G401 (cell line): ENCODE measurements at places on chromosomes 1 and 21. TPM values are rescaled to one million over a fixed set of nuclear protein-coding genes. Genes with fewer than 3 reads are reported as not detected.
A peak's percentile ranks its signal among the peaks of the same experiment; 100 is the strongest.

TTC22 gene
- total RNA-seq: not detected in 2 replicates

KRTAP19-3 gene
- not detected in 2 replicates for total RNA-seq

AZIN2 gene
- 13.1 and 13.6 TPM in 2 replicates for total RNA-seq

PLA2G5 gene
- total RNA-seq: not detected in 2 replicates

KRTAP19-8 gene
- total RNA-seq: not detected in 2 replicates

ZBTB8A gene
- 7.7 and 12.0 TPM in 2 replicates for total RNA-seq

STRIP1 gene
- 28.1 and 28.3 TPM in 2 replicates for total RNA-seq

CFHR4 gene
- not detected in 2 replicates for total RNA-seq

FGR gene
- total RNA-seq: not detected in 2 replicates

DNA sequence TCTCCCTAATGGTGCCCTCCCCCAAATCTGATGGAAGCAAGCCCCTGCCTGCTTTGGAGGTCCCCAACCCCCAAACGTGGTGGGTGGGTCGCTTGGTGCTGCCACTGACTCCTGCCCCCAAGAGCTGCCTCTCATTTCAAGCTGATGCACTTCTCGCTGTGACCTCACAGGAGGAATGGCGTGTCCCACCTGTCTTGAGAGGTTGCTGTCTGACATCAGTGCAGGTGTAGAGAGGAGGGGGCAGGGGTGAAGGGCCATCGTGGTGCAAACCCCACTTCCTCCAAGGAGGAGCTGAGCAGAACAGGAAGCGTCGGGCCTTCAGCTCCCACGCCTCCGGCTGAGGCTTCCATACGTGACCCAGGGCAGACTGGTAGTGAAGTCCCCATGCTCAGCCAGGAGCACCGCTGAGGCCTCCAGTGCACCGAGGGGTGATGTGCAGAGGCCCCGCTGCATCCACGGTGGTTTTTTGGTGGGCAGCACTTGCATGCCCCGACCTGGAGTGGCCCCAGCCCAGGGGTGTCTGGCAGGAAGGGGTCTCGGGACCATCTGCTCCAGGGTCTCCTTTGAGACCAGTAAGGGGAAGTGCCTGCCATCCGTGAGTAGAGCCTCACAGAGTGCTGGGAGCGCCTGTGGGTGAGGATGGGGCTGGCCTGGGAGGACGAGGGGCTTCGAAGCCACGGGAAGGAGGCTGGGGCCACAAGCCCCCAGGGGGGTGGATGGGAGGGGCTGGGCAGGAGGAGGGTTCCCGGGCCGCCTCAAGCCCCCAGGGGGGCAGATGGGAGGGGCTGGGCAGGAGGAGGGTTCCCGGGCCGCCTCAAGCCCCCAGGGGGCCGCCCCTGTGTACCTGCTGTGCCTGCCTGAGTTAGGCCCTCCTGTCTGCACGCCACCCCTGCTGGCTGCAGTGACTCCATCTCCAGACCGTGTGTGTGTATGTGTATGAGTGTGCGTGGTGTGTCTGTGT lies 39.8 kb downstream of the WDR4 start:
- DNase-seq: no peak

DNA sequence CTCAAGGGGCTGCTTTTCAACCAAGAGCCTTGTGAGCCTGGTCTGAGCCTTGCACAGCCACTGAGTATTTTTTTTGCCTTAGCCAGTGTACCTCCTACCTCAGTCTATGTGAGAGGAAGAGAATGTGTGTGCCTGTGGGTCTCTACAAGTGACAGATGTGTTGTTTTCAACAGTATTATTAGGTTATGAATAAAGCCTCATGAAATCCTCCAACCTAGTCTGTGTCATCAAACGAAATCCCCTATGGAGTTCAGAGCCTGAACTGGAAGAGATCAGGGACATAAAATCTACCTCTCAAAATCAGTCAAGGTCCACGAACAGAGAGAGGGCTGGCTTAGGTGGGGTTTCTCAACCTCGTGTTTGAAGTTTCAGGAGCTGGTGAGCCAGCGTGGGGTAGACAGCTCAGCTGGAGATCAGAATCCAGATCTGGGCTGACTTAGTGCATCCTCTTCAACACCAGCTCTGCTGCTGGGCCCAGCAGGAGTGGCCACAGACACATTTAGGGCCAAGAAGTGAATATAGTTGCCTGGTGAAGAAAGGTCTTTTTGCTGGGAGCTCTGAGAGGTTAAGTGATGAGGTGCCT lies 8.2 kb downstream of the XKR8 start:
- no peak for DNase-seq

- DNase-seq: no peak
Observed at GRCh38 chr1:232570007-232570406, 59.9 kb downstream of the SIPA1L2 start.

- no peak for DNase-seq
Observed at GRCh38 chr1:228450200-228450599, 33.5 kb upstream of the TRIM17 start.

DNA sequence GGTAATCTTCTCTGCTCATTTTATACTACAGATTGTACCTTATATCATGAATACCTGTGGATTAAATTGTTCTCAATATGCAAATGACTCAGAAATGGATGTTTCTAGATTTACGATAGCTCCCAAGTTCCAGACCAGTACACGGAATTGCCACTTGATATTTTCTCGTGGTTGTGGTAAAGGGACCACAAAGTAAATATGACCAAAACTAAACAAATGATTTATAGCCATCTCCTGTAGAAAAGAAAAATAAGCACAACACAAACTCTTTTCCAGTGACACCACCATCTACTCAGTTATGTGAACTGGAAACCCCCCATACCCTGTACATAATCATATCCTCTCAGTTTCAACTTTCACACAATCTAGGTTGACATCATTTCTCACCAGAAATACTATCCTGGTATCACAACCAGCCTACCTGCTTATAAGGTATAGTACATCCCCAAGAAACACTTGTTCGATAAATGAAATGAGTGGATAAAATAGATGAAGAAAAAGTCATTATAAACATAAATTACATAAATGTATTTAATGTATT lies 172.3 kb downstream of the ADGRL4 start:
- no peak for DNase-seq

DNA sequence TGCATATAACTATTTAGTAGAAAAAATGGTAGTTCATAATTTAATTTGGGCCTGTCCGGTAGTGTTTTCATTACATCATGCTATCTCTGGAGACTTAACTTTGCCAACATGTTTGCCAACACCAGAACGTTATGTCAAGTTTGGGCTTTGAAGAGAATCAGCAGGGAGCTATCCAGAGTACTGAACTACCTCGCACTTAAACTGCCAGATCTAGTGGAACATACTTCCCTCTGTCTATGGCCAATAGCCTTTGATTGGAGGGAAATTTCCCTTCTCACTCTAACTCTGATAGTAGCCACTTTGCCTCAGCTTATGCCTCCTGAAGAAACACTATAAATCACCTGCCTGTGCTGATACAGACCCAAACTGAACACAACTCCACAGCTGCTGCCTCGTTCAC lies 10.0 kb downstream of the LRRC53 start:
- no peak for DNase-seq

- DNase-seq: no peak
Observed at GRCh38 chr1:28199328-28200233, 23.1 kb upstream of the PTAFR start.

GRCh38 chr1:22680726-22681125 lies 27.7 kb downstream of the C1QB start:
- no peak for DNase-seq

DNA sequence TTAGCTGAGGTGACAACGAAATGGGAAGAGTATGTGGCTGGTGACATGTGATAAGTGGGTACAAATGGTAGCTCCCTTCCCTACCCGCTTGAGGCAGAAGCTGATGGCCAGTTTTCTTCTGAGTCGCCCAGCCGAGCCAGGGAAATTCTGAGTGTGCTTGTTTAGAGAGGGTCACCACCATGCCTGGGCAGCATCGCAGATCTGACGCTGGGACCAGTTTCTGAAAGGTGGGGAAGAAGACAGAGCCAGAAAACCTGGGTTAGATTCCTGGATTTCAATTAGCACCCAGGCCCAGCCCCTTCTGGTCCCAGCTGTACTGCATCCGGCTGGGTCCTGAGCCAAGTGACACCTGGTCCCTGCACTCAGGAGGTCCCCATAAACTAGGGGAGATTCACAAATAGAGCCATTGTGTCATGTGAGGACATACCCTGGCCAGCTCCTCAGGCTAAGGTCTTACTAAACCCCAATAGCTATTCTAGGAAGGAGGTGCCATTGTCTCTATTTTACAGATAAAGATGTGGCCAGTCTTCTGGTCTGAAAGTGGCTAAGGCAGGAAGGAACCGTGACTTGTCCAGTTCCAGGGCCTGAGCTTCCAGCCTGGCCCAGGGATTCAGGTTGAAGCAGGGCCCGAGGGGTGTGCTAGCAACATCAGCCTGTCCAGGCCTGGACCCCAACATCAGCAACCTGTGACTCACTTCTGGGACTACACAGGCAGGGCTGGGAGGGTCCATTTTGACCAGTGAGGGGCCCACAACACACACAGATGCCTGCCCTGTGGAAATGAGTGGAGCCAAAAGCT lies 1.7 kb upstream of the TMEM61 start:
- no peak for DNase-seq

GRCh38 chr1:18644973-18645746 lies 14.5 kb downstream of the PAX7 start:
- DNase-seq: no peak

DNA sequence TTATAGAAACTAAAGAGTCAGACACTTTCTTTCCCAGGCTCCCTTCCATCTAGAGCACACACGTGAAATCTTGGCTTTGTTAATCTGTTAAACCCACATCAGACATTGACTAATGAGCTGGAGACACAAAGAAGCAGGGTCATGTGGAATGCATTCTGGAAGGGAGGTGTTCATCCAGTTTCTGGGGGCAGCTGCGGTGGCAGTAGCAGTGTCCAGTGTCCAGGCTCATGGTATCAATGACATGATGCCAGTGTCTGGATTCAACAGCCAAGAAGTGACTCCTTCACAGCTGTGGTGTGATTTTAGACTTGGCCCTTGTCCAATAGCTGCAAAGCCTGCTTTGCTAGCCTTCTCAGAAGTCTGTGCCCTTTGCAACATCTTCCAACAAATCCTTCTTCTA lies 95.2 kb downstream of the NTPCR start:
- DNase-seq: no peak

- no peak for DNase-seq
Observed at GRCh38 chr1:2948751-2949680, 72.3 kb upstream of the ACTRT2 start.

DNA sequence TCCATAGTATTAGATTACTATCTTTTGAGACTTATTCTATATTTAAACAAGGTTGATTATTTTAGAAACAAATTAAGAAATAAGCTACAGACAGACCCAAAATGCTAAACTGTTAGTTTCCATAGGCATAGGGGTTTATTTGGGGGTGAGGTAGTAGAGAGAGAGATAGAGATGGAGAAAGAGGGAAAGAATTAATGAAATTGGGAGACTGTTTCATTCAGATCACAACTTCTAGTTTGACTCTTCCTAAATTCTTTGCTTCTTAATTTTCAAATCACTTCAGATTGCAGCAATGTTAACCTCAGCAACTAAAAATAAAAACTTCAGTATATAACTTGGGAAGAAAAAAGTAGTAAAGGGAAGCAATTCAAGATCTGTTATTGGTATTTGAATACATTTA lies 3.4 kb downstream of the JUN start:
- peak; percentile 9 for DNase-seq

- no peak for DNase-seq
Observed at GRCh38 chr1:244381878-244382565, 69.7 kb downstream of the ADSS2 start.

DNA sequence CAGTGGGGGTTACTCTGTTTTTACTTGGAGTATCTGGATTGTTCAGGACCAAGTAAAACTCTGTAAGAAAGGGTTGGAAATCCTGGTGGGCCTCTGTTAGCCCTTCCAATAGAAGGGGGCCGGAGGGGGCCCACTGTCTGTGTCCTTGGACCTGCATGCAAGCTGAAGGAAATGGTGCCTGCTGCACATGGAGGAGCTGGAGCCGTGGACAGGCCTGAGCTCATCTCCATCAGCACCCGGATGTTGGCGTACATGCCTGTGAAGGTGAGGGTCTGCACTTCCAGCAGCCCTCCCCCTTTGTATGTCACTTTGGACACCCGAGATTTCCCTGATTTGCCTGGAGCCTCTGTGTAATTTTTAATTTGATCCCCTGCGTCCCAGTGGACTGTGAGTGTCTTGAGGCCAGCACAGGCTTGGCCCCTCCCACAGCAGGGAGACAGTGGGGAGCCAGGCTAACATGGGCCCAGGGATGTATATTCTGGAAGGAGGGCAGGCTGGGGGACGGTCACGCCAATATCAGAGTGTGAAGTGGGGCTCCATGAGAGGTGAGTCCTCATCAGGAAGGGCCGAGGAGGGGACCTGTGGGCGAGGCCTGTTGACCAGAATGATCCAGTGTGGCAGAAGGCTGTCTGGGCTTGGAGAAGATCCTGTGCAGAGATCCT lies 16.8 kb downstream of the GALNT2 start:
- no peak for DNase-seq

- DNase-seq: no peak
Observed at GRCh38 chr1:115189814-115190539, 100.7 kb upstream of the TSPAN2 start.

DNA sequence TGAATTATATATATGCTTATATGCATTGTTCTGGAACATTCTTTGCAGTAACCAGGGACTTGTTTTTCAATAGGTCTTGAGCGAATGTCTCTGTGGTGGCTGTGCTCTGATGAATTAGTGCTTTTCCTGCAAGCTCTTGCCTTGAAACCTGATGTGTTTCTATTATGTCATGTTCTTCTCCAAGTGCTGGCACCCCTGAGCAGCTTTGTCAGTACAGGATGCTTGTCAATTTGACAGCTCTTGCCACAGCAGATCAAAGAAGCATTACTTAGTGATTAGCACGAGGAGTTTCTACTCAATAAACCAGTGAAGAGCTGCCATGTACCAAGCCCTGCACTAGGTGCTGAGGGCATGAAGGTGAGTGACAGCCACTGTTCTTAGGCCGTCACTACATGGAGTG lies 171.9 kb downstream of the PRDM2 start:
- no peak for DNase-seq

DNA sequence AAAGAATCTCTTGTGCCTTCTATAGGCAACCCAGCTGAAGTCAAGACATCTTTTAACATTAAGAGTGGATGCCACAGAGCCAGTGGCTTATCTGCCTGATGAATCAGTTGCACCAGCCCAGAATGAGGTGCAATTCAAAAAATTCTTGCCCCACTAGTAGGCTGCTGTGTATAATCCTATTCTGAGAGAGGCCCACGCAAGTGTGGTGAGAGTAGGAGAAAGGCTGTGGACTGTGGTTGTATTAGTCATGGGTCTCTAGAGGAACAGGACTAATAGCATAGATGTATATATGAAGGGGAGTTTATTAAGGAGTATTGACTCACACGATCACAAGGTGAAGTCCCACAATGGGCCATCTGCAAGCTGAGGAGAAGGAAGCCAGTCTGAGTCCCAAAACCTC lies 216.4 kb downstream of the LTN1 start:
- DNase-seq: no peak

- DNase-seq: peak; percentile 30
Observed at GRCh38 chr21:41957991-41958766, 4.4 kb upstream of the C2CD2 start.

GRCh38 chr1:221416723-221417122 lies 325.2 kb downstream of the DUSP10 start:
- no peak for DNase-seq
